ENCODE measurements at places on chromosomes 3 and 15.

DNA sequence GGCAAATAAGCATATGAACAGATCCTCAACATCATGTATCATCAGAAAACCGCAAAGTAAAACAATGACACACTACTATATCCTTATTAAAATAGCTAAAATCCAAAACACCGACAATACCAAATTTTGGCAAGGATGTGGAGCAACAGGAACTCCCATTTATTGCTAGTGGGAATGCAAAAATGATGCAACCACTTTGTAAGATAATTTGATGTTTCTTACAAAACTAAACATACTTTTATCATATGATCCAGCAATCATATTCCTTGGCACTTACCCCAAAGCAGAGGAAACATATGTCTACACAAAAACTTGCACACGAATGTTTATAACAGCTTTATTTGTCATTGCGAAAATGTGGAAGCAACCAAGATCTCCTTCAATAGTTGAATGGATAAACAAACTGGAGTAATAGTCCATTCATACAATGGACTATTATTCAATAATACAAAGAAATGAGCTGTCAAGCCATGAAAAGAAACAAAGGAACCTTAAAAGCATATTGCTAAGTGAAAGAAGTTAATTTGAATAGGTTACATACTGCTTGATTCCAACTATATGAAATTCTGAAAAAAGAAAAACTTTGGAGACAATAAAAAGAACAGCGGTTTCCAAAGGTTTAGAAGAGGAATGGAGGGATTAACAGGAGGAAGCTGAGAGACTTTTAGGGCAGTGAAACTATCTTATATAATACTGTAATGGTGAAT is 172.0 kb downstream of the VPS13C start:
- no peak for DNase-seq

GRCh38 chr15:74422652-74423430 is 10.9 kb downstream of the SEMA7A start:
- DNase-seq, result no peak

- DNase-seq, result no peak
Observed at GRCh38 chr3:178010306-178010705, 525.9 kb upstream of the KCNMB2 start.

DNA sequence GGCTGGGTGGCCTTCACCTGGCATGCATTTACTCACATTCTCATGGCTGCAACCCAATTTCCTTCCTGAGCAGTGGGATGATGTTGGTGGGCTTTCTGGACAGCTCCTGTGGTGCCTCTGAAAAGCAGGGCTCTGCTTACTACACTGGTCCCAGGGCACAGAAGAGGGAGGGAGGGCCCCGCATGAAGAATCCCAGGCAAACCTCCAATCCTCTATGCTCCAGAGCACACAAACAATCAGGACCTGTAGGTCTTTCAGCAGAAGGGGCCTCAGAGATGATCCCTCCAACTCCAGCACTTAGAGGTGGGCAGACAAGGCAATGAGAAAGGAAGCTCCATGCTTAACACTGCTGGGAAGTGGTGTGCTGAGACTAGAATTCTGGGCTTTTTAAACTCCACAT is 231.7 kb upstream of the ICE2 start:
- DNase-seq, result no peak

DNA sequence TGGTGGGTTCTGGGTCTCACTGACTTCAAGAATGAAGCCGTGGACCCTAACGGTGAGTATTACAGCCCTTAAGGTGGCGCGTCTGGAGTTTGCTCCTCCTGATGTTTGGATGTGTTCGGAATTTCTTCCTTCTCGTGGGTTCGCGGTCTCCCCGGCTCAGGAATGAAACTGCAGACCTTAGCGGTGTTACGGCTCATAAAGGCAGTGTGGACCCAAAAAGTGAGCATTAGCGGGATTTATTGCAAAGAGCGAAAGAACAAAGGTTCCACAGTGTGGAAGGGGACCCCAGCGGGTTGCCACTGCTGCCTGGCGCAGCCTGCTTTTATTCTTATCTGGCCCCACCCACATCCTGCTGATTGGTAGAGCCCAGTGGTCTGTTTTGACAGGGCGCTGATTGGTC is 420.5 kb upstream of the BCHE start:
- DNase-seq, result no peak

GRCh38 chr3:139751789-139752188 is 74.0 kb upstream of the NMNAT3 start:
- DNase-seq, result no peak

DNA sequence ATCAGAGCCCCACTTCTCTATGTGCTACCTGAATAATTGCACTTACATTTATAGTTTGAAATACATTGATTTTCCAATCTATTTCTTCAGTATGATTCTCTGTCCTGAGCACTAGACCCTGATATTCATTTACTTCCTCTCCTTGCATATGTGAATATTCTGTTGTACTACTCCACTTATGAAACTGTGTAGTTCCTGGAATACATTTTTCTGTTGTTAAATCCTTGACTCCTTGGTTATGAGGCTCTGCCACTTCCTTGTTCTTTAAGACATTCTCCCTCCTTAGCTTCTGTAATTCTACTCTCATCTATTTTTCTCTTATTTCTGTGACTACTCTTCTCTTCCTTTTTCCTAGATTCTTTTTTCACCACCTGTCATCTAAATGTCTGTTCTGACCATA is 12.9 kb upstream of the MGA start:
- no peak for DNase-seq

GRCh38 chr3:71987828-71988227 is 202.9 kb upstream of the PROK2 start:
- no peak for DNase-seq

DNA sequence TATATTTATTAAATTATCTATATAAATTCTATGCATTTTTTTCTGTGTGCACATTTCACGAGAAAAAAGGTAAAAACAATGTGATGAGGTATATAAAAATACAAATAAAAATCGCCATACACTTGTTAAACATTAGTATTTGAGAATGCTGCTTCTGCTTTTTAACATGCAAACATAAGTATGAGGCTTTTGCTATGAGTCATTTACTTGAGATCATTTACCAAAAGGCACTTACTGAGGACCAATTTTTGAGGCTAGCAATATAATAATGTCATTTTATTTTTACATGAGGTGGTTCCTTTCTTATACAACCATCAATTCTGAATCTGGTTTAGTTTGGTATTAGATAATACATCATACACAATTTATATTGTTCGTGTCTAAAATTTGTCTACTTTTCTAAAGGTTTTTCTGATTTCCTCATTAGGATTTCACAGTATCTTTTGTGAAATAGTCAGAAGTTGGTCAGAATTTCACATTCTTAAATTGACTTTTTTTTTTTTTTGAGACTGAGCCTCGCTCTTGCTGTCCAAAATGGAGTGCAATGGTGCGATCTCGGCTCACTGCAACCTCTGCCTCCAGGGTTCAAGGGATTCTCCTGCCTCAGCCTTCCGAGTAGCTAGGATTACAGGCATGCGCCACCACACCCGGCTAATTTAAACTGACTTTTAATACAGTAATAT is 25.6 kb downstream of the DCUN1D1 start:
- no peak for DNase-seq

DNA sequence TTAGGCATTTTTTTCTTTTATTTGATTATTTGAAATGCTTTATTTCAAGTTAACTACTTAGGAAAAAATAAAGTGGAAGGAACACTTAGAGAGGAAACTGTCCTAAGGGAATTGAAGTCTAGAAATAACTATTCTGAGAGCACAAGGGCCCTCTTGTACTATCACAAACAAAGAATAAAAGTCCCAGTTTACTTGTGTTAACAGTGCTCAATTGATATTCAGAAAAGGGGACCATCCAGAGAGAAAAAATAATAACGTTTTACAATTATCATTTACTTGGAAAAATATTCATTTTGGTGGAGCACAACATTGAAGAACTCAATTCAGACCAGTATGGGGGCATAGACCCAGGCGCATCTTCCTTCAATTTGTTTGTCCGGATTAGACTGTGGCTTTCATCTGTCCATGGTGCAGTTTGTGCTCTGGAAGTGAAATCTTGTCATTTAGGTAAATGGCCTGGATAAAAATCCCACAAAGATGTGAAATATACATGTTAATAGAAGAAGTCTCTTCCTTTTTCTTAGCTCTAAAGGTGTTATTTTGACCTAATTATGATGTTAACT is 54.5 kb upstream of the SAMMSON start:
- DNase-seq, result no peak

DNA sequence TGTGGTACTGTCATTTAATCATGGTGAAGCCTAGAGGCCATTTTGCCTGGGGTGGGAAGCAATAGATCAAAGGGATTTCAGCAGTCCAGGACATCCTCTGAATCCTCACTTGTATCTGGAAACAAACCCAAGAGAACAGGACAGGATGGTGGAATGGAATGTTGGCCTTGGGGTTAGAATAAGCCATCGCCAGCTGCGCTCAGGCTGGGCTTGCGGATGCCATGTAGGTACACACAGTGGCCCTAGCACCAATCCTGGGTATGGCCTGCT is 76.5 kb upstream of the ALDH1A3 start:
- no peak for DNase-seq

GRCh38 chr3:184335291-184335660 is 2.1 kb upstream of the FAM131A start:
- DNase-seq, result no peak

- no peak for DNase-seq
Observed at GRCh38 chr15:75544359-75544758, 34.8 kb downstream of the PTPN9 start.

- no peak for DNase-seq
Observed at GRCh38 chr3:23153436-23153835, 49.7 kb upstream of the UBE2E2 start.

DNA sequence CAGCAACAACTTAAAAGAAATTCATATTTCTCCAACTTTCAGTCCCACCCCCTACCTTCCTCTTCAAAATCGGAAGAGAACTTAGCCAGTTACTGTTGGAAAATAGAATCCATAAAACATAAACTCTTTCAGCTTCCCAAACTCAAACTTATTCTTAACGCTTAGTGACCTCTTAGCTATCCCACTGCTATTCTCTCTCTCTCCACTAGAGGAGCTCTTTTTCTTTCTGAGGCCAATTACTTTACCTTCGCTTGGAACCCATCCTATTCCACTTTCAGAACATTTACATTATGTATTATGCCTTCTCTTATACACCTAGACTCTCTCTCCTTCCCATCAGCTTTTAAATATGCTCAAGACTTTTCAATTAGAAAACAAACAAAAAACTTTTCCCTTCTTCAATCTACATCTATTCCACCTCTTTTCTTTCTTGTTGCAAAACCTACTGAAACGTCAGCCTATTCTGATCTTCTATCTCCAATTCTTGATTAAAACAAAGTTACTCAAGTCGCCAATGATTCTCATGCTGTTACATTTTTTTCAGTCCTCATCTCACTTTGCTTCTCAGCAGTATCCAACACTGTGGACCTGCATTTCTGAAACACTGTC is 13.4 kb upstream of the GHSR start:
- DNase-seq, result no peak

- no peak for DNase-seq
Observed at GRCh38 chr15:95228856-95229555, 997.6 kb downstream of the MCTP2 start.

GRCh38 chr3:177960014-177960413 is 576.2 kb upstream of the KCNMB2 start:
- no peak for DNase-seq

- no peak for DNase-seq
Observed at GRCh38 chr3:175278680-175279079, 419.5 kb downstream of the NAALADL2 start.

DNA sequence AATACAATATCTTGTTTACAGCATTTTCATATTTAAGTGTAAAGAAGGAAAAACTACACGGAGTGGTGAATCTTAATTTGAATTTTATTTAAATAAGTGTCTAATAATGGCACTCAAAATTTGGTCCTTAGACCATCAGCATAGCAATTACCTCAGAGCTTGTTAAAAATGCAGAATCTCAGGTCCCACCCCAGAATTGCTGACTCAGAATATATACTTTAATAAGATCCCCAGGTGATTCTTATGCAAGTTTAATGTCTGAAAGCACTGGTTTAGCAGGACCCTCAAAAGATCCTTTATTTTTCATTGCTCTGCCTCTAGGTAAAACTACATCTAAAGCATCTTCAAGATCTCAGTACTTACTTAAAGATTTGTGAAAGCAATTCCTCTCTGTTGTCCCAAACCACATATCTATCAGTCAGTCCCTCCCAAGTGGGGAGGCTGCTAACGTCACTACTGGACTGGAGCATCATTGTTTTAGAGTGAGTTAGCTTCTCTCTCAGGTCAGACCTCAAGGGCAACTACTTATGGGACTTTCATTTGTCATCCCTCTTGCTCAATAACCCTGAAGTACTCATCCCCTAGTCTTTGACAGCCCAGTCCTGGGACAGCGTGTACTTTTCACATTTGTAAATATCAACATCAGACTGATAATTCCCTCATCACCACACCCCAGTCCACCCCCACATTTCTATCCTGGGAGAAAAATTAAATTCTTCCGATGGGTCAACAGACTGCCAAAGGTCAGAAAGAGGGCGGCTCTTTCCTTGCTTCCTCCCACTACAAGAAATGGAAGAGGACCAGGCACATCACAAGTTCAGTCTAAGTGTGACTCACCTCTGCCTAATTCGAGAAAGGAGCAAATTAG is 76.7 kb downstream of the CBLB start:
- no peak for DNase-seq

DNA sequence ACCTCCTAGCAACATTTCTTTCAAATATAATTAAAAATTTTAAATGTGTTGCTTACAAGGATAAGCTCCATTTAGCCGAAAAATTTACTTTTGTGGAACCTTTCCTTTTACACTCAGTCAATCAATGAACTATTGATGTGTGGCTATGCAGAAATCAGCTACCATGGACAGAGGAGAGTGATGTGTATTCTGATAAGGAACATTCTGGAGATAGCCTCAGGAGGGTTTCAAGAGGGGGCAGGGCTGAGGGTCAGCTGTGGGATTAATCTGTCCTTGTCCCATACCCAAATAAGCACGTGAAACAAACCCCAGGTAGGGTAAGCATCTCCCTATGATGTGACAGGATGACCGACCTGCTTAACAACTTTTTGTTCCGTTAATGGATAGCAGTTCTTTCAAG is 192.6 kb upstream of the PROK2 start:
- DNase-seq, result no peak

DNA sequence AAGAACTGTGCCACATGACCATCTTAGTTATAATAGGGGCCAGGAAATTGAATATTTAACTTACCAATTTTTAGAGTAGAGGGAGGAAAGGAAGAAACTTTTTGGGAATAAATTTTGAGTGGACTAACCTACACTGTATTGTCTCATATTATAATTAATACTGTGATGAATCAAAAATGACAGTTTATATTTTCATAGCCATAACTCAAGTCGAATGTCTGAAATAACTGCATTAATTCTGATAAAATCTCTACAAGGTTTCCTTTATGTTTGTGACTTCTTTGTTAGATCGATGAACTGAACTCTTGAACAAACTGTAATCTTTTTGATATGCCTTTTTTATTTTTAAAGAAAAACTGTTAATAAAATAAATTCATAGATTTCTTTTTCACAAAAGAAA is 132.8 kb upstream of the DPH6 start:
- DNase-seq, result no peak

DNA sequence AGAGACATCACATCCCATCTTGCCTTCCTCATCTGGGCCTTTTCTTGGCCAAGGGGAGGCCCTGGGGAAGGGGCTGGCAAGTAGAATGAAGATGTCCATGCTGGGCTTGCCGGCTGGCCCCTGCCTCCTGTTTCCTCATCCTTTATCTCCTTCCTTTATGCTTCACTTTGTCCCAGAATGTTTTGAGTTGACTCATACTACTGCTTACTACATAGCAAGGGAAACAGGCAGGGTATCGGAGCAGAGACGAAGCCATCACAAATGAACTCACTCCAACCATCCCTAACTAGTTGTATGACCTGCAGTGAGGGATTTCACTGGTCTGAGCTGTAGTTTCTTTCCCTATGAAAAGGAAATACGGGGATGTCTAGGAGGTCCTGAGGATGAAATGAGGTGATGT is 66.0 kb downstream of the CHDH start:
- no peak for DNase-seq

GRCh38 chr3:169659820-169660674 is 3.5 kb downstream of the MECOM start:
- no peak for DNase-seq
